ENCODE measurements at places on chromosomes 1 and 21. TPM values are rescaled to one million over a fixed set of nuclear protein-coding genes. Genes with fewer than 3 reads are reported as not detected.

GRCh38 chr1:3541936-3542335 lies 69.4 kb downstream of the MEGF6 start:
- no peak for DNase-seq

DNA sequence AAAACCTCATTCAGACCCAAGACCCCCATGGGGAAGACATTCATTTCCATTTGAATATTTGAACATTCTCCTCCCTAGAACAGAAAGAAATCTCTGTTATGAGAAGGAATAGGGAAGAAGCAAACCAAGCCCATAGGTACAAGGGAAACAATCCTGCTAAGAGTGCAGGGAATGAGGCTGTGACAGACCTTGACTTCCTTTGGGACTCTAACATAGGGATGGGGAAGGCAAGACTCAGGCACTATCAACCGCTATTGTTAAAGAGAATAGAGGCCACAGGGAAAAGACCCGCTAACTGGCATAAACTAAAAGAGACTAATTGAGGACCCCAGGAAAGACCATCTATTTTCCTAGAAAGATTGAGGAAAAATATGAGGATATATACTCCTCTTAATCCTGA lies 117.8 kb upstream of the BRINP3 start:
- DNase-seq = no peak

Gene NGF
- polyA plus RNA-seq = 2.5 TPM

GRCh38 chr1:54095546-54096226 lies 42.3 kb downstream of the TCEANC2 start:
- no peak for DNase-seq

DNA sequence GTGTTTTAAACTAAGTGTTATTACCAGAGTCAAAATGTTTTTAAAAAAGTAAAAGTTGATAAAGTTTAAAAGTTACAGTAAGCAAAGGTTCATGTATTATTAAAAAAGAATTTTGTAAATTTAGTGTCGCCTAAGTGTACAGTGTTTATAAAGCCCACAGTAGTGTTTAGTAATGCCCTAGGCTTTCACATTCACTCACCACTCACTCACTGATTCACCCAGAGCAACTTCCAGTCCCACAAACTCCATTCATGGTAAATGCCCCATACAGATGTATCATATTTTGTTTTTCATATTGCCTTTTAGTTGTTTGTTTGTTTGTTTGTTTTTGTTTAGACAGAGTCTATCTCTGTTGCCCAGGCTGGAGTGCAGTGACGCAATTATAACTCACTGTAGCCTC lies 353.8 kb upstream of the PTBP2 start:
- no peak for DNase-seq

Gene IFI6
- polyA plus RNA-seq = 99.0 TPM

Gene MYCL
- polyA plus RNA-seq = 2.6 TPM

Gene SLC50A1
- 22.6 TPM for polyA plus RNA-seq

DNA sequence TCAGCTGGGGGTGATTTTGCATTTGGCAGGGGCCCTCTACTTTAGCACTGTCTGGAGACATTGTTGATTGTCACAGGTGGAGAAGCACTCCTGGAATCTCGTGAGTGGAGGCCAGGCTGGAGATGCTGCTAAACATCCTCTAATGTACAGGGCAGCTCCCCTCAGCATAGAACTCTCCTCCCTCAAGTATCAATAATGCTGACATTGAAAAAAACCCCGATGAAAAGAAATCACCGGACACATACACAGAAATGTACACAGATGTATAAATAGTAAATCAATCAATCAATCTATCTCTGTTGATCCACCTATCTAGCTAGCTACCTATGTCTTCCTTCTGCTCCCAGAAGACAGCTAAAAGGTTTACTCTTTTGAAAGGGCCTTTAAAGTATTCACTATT lies 89.4 kb upstream of the KCNJ15 start:
- no peak for DNase-seq

- DNase-seq = no peak
Observed at GRCh38 chr1:94677714-94678113, 136.2 kb upstream of the F3 start.

GRCh38 chr21:28776251-28776650 lies 216.4 kb downstream of the LTN1 start:
- no peak for DNase-seq

GRCh38 chr1:11187494-11187893 lies 1.7 kb upstream of the ANGPTL7 start:
- DNase-seq = no peak

DNA sequence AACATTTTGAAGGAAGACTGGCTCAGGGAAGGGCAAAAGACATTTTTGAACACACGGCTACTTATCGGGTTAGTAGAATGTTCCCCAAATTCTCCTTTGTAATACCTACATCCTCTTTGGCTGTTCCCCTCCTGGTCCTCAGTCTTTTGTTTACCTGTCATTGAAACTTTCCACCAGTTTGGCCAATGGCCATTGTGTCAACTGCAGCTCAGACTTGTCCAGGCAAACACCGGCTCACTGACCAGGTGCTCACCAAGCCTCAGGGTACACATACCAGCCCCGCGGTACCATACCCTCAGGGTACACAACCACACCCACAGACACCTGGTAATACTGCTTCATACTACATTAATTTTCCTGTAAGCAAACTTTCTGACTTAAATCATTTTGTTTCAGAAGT lies 84.8 kb upstream of the ZNF648 start:
- no peak for DNase-seq

Gene HSD3B1
- polyA plus RNA-seq = not detected

Gene KAZN
- 14.6 TPM for polyA plus RNA-seq

Gene PLEKHA6
- 12.7 TPM for polyA plus RNA-seq

Gene CHIT1
- polyA plus RNA-seq = 1.7 TPM

DNA sequence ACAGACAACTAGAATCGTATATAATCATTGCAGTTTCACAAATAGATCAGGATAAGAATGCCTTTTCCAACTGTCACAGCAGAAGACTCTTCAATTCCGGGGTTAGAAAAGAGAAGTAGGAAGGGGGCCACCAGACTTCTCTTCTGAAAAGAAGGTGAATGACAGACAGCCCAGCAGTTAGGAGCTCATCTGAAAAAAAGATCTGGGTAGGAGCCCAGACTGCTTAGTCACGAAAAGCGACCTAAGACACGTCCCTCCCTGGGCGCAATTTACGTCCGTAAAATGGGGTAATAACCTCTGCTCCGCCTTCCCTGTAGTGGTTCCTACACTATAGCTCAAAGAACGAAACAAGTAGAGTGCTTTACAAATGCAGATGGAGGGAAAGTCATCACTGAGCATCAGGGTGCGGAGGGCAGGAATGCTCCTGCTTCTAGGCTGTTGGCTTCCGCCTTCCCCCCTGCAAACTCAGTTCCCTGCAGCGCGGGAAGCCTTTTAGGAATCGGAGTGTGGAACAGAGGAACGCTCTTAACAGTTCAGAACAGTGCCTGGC lies 582 bp downstream of the ORC1 start:
- DNase-seq = peak; percentile 25

Measured in hindlimb muscle (tissue), 1 donor.